Renal cortex interstitium (tissue), 15 donors: ENCODE measurements at places on chromosomes 5 and 9. TPM values are rescaled to one million over a fixed set of nuclear protein-coding genes. Genes with fewer than 3 reads are reported as not detected.

DNA sequence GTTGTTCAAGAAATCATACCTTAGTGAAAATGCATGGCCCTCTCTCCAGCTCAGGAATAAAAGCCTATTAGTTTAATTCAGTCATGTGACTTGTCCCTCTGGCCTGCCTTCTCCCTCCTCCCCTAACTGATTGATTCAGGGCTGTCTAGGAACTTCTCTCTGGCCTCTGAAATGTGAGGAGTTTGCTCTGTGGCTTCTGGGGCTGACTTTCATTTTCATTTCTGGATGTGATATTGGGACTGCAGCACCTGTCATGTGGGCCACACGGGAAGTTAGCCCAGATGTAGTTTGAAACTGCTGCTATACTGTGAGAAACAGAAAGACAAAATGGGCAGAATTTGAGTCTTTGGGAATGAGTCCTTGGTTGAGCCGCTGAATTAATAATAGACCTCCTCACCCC, 44.8 kb downstream of the PARP8 start:
- DNase-seq: no peak

DNA sequence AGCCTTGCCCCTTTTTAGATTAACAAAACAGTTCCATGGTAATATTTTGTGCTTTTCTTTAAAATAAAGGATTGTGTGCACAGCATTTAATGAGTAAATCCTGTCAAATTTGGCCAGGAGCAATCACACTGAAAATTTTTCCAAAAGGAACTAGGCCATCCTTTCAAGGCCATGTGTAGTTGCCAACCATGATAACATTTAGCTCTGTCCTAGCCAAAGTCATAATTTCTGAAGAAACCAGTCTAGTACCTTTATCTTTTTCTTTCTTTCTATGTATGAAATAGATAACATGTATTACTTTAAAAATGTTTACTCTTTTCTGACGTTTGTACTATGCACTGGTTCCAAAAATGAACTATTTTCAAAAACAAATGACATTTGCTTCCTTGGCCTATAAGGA, 143.7 kb downstream of the PBX3 start:
- DNase-seq: no peak

GRCh38 chr9:112705768-112706427, 12.0 kb downstream of the INIP start:
- no peak for DNase-seq

- DNase-seq: no peak
Observed at GRCh38 chr5:55773057-55773456, 35.2 kb downstream of the DDX4 start.

- DNase-seq: no peak
Observed at GRCh38 chr9:120197605-120198004, 382.4 kb downstream of the CDK5RAP2 start.

GRCh38 chr9:105864248-105864898, 170.0 kb downstream of the TMEM38B start:
- DNase-seq: no peak

DNA sequence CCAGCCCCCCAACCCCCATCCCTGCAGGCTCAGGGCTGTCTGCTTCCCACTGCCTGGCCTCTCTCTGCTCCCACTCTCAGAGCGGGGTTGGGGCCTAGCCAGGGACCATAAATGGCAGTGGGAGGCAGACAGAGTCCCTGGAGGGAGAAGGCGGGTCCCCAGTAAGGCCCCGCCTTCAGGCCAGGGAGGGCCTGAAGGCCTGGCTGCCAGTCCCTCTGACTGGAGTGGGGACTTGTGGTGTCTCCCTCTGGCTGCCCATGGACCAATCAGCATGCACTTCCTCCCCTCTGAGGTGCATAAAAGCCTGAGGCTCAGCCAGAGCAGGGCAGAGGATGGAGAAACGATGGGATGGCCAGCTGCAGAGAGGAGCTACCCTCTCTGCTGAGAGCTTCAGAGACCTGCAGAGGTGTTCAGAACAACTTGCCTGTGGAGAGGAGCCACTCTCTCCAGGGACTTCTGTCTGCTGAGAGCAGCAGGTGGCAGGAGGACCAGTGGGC, 2.7 kb upstream of the BTNL9 start:
- DNase-seq: no peak

DNA sequence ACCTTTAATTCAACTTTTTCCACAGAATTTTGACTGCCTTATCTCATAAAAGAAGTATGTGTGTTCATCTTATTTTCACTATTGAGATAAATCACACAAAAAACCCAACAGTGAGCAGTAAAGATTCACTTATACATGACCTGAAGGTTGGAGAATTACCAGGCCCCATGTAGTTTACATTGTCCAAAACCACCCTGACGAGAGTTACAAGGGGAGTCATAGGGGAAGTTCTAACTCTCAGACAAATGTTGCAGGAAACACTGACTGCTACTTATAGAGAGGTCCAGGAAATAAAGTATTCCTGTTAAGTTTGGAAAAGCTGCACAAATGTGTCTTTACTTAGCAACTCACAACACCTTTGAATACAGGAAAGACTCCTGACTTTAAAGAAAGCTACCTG, 14.1 kb downstream of the SPATA9 start:
- DNase-seq: no peak

DNA sequence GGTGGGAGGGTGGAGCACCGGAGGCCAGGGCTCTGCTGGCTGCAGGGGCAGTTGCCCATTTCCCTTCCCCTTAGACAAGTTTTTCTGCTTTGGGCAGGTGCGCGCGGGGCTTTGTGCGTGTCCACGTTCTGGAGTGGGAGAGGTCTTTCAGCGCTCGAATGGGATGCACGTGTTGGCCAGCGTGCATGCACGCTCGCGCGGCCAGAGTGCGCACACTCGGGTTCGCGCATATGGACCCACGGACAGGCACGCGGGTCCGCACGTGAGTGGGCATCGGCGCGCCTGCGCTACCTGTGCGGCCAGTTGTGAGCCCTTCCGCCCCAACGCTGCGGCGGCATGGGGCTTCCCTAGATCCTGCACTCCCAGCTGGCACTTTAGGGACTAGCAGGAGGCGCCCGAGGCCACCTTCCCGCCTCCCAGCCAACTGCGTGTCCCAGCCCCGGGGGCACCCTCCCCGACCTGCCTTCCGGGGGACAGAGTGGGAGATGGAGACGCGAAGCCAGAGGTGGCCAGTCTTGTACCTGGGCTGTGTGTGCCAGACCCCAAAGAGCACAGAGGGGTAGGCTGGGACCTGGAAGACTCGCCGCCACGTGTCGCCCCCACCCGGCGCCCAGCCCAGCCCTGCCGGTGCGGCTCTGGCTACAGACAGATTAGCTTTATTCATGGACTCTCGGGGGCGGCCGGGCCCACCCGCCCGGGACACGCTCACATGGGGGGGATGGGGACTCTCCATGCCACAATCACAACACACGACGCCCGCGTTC, 9.8 kb upstream of the GPRIN1 start:
- DNase-seq: no peak

GRCh38 chr5:115179030-115179393, 9.3 kb upstream of the TRIM36 start:
- DNase-seq: no peak

DNA sequence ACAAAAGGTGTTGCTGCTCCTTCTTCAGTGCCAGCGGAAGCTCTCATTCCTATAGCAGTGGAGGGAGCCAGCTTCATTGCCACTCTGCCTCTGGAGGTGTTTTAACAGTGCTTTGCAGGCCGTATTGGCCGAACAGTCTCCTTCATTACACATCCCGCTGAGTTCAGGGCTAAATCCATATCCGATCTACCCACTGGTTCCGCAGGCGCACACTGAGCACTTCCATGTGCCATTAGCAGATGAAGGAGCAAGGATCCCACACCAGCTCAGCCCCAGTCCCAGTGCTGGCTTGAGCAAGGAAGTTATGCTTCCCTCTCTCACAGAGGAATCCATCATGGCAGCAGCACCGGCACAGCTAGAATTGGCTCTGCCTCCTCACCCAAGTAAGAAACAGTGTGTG, 121.2 kb upstream of the IRX2 start:
- DNase-seq: no peak

- DNase-seq: no peak
Observed at GRCh38 chr9:125649315-125649714, 57.7 kb downstream of the MAPKAP1 start.

DNA sequence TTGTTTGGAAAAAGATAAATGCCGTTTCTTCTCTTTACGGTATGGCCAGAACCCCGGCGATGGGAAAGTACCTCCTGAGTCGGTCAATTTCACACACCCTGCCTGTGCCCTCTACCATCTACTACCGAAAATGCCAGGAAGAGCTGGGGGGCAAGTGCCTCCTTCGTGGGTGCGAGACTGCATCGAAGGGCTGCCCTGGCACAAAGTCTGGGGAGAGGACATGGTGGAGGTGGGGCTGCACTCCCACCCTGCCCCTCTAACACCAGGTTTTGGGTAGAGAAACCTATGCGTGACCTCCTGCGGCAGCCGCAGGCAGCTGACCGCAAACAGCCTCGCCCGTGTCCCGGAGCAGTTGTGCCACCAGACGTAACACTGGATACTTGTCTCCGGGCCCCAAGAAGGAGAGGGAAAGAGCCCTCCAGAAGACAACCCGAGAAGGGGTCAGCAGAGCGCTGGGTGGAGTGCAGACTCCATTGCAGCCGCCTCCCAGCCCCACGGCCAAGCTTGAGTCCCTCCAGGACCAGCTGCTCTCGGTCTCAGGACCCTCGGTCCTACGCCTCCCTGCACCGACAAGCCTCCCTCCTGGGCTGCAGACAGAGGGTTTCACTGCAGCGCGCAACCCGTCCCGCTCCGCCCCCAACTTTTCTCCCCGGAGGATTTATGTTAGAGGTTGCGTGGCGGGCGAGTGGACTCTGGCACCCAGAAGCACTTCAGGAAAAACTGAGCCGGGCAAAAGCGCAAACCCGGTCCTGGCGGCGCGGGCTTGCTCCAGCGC, 823 bp upstream of the PRDM6 start:
- no peak for DNase-seq

DNA sequence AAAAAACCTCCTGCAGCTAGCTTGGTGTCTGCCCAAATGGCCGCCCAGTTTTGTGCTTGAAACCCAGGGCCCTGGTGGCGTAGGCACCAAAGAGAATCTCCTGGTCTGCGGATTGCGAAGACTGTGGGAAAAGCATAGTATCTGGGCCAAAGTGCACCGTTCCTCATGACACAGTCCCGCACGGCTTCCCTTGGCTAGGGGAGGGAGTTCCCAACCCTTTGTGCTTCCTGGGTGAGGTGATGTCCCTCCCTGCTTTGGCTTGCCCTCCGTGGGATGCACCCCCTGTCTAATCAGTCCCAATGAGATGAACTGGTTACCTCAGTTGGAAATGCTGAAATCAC, 83.0 kb upstream of the JAK2 start:
- no peak for DNase-seq

- DNase-seq: no peak
Observed at GRCh38 chr9:19032406-19032805, 603 bp downstream of the SAXO1 start.

GRCh38 chr5:171667341-171668096, 118.1 kb upstream of the SMIM23 start:
- peak; percentile 55 for DNase-seq

DNA sequence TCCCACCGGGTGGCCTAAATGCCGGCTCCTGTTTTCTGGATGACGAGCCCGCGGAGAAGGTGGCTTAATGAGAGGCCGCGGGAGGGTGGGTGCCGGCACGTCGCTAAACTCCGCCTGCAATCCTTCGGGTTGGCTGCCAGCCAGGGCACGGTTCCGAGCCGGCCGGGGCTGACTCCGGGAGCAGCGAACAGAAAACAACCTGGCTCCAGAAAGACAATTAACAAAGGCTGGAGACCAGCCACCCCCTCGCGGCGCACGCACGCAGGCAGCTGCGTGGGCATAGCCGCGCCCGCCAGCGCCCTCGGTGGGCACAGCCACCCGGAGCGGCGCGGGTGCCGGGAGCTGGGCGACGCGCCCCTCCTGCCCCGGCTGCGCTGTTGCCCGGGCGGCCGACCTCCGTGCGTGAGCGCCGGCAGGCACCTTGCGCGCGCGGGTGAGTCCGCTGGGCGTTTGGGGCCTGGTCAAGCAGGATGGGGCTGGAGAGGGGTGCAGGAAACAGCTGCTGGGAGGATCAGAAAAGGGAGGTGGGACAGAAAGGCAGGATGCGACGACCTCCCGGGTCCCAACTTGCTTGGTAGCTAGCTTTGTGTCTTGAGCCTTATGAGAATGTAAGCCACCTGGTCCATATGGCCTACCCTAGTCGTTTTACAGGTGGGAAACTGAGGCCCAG, at the start of gene ARHGEF37:
Gene ARHGEF37, plus strand, starts transcription at position 307 of the 670 bp plus-strand sequence. CDS start 16,272 bp downstream, outside the sequence.
- DNase-seq: peak; percentile 61

DNA sequence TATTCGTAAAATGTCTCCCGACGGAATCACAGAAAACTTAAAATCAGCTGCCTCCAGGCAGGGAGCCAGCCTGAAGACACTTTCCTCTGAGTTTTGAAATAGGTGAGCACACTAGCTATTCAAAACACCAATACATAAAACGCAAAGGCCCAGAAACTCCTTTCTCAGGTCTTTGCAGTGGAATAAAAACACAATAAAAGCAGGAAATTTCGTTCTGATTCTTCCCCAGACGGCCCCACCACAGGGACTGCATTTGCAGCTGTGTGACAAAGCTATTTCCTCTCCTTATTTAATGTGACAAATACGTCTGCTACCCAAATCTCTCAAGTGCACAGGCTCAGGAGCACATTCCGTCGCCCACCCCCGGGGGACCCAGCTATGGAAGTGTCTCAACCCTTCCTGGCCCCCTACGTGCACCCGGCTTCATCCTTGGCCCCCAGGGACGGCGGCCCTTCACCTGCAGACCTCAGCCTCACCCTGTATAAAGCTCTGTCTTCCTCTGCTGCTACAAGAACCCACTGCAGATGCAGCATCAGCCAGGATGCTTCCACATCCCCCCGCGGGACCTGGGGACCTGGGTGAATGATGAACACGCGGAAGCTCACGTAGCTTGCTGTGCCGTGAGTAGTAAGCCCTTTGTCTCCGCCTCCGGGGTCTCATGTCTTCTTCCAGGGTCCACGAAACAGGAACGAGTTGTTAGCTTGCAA, 24.9 kb downstream of the AHRR start:
- DNase-seq: no peak

DNA sequence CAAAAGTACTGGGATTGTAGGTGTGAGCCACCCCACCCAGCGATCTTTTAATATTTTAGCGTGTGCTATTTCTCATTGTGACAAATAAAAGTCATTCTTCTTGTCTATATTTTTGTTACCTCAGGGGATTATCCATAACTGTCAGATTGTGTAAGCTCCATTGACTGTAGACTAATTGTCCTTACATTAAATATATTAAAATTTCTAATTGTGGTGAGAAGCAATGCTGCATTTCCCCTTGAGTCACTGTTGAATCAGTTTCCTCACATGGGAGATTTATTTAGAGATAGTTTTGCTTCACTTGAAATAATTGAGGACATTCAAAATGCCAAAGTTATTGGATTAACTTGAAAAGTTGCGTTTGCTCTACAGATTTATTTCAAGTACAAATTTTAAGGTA, 782.4 kb upstream of the WWC1 start:
- DNase-seq: no peak

DNA sequence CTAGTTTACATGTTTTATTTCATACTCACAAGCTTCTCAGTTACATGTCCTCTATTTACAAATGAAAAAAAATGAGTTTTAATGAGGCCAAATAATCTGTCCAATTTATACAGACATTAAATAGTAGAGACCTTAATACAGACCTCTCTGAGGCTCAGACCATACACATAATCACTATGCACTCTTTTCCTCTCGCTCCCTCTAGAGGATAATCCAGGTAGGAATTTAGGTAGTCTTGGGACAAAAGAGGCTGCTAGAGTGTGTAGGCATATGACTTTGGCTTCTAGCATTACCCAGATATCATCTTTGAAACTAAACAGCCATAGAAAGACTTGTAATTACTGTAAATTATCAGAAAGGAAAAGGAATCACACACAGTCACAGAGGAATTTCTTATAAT, 444.7 kb downstream of the HINT1 start:
- peak; percentile 32 for DNase-seq

LHX3 gene
- polyA plus RNA-seq: not detected

ABLIM3 gene
- 1.3 TPM for polyA plus RNA-seq

TXNDC8 gene
- polyA plus RNA-seq: not detected

OR1L8 gene
- 0.19 TPM for polyA plus RNA-seq

ECM2 gene
- 14.1 TPM for polyA plus RNA-seq
